CD8-positive, alpha-beta memory T cell (primary cell): ENCODE measurements at places on chromosomes 7 and 10. TPM values are rescaled to one million over a fixed set of nuclear protein-coding genes. Genes with fewer than 3 reads are reported as not detected.

ABCC2 gene
- 1.5 TPM for total RNA-seq

TUBB8 gene
- total RNA-seq: not detected

OR6V1 gene
- total RNA-seq: not detected

CYP2C19 gene
- total RNA-seq: not detected

RAPGEF5 gene
- total RNA-seq: 0.13 TPM

ALOX5 gene
- total RNA-seq: 0.93 TPM

SLC18A3 gene
- not detected for total RNA-seq

BTRC gene
- total RNA-seq: 21.3 TPM

INMT gene
- 0.18 TPM for total RNA-seq

CDC123 gene
- 161 TPM for total RNA-seq

IKZF1 gene
- total RNA-seq: 226 TPM

KCND2 gene
- not detected for total RNA-seq

PALD1 gene
- 0.29 TPM for total RNA-seq

- no peaks in the 10 kb centered on the region for H3K27me3 ChIP-seq
- no peak overlapping the region for H3K4me3 ChIP-seq
- H3K27ac ChIP-seq: no peak overlapping the region
- no peaks in the 10 kb centered on the region for H3K36me3 ChIP-seq
- H3K4me1 ChIP-seq: no peaks in the 10 kb centered on the region
Measured at GRCh38 chr10:76675561-76675950, 962.1 kb downstream of the KCNMA1 start.

DNA sequence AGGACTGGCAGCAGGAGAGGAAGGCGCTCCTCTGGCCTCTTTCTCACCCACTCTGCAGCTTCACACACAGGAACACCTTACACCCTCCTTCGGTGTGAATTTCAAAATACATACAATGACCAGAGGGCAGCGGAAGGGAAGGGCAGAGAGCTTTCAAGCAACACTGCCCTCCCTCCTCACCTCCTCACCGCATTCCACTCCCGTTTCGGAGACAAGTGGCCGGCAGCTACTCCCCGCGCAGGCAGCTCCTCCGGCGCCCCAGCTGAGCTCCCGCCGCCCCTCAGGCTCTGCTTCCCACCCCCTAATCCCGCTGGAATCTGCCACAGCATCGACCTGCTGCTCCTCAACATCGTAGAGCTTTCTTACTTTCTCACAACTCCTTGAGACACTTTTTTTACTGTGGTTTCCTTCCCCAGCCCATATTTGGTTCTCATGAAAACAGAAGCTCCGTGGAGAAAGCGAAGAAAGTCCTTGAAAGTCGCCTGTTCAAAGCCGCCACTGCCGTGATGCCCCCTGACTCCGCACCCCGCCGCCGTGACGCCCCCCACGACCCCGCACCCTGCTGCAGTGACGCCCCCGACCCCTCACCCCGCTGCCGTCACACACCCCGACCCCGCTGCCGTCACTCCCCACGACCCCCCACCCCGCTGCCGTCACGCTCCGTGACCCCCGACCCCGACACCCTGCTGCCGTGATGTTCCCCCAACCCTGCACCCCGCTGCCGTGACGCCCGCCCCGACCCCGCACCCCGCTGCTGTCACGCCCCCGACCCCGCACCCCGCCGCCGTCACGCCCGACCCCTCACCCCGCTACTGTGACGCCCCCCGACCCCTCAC lies 14.6 kb upstream of the GPER1 start:
- H3K4me3 ChIP-seq: no peak overlapping the region
- no peaks in the 10 kb centered on the region for H3K27me3 ChIP-seq
- no peak for DNase-seq
- no peaks in the 10 kb centered on the region for H3K4me1 ChIP-seq
- no peaks in the 10 kb centered on the region for H3K36me3 ChIP-seq

- H3K27me3 ChIP-seq: no peaks in the 10 kb centered on the region
- H3K4me3 ChIP-seq: no peak overlapping the region
- DNase-seq: no peak
Measured at GRCh38 chr7:37089972-37090371, 358.7 kb downstream of the ELMO1 start.

GRCh38 chr7:133252506-133252857 lies 396 bp upstream of the EXOC4 start:
- H3K27me3 ChIP-seq: no peaks in the 10 kb centered on the region
- H3K4me3 ChIP-seq: no peak overlapping the region
- DNase-seq: no peak
- peaks cover 11% of the 10 kb centered on the region for H3K4me1 ChIP-seq

DNA sequence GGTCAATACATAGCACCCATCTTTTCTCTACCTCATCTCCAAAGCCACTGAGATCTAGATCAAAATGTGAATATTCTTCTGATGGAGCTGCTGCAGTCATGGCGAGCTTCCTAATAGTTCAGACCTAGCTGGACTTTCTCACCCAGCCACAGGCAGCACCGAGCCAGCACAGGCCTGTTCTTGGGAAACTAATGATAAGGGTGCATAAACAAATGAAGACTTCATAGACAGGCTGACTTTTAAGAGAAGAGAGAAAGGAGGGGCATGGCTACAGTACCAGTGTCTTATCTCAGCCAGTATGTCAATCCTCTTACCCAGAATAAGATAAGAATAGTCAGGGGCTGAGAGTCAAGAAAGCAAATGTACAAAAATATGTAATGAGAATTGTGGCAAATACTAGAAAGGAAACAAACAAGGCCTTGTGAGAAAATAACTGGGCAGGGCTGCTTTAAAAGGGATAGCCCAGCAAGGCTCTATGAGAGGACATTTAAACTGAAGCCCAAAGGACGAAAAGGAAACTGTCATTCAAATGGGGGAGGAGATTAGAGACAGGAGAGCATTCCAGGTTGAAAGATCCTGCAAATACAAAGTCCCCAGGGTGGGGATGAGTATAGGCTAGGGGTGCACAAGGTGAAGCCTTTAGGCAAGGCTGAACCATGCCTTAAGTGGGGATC lies 21.8 kb upstream of the CDK14 start:
- DNase-seq: no peak
- H3K27me3 ChIP-seq: no peaks in the 10 kb centered on the region
- no peaks in the 10 kb centered on the region for H3K4me1 ChIP-seq
- no peak overlapping the region for H3K4me3 ChIP-seq

DNA sequence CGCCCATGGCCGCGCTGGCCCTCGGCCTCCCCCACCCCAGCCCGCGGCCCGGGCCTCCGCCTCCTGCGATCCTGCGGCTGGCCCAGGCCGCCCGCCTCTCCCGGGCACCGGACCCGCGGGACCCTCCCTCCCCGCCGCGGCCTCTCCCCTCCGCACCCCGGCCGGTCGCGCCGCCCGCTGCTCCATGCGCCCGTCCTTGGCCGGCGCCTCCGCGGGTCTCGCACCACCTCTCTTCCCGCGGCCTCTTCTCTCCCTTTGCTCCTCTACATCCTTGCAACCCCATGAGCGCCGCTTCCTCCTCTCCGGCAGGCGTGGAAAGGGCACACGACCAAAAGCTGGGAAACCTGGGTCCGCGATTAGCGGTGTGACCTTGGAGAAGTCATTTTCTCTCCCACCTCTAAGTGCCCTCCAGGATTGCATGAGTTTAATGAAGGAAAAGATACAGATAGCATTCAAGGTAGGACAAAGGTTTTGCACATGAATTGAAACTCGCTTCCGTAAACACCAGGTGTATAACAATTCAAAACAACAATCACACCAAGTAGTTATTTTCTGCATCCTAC lies 448 bp upstream of the SRPK2 start:
- peaks cover 14% of the 10 kb centered on the region for H3K4me1 ChIP-seq
- DNase-seq: peak; percentile 18
- no peaks in the 10 kb centered on the region for H3K27me3 ChIP-seq
- H3K36me3 ChIP-seq: no peaks in the 10 kb centered on the region

GRCh38 chr7:120412139-120413050 lies 139.4 kb downstream of the KCND2 start:
- DNase-seq: no peak
- H3K27me3 ChIP-seq: no peaks in the 10 kb centered on the region
- H3K27ac ChIP-seq: no peak overlapping the region
- no peak overlapping the region for H3K4me3 ChIP-seq
- no peaks in the 10 kb centered on the region for H3K36me3 ChIP-seq
- no peaks in the 10 kb centered on the region for H3K4me1 ChIP-seq

- no peaks in the 10 kb centered on the region for H3K27me3 ChIP-seq
- H3K27ac ChIP-seq: no peak overlapping the region
- no peaks in the 10 kb centered on the region for H3K36me3 ChIP-seq
- H3K4me3 ChIP-seq: no peak overlapping the region
- DNase-seq: no peak
Measured at GRCh38 chr10:26249681-26250080, 33.1 kb downstream of the GAD2 start.

- no peak overlapping the region for H3K27ac ChIP-seq
- no peak for DNase-seq
- H3K36me3 ChIP-seq: peaks cover 5% of the 10 kb centered on the region
- H3K4me3 ChIP-seq: no peak overlapping the region
Measured at GRCh38 chr7:128037081-128037480, 5.8 kb upstream of the LRRC4 start.

GRCh38 chr7:37074370-37074769 lies 350.1 kb upstream of the AOAH start:
- H3K27me3 ChIP-seq: no peaks in the 10 kb centered on the region
- H3K4me3 ChIP-seq: no peak overlapping the region
- no peak overlapping the region for H3K27ac ChIP-seq
- no peaks in the 10 kb centered on the region for H3K36me3 ChIP-seq
- H3K4me1 ChIP-seq: no peaks in the 10 kb centered on the region

GRCh38 chr7:129975309-129975708 lies 22.5 kb upstream of the UBE2H start:
- no peak overlapping the region for H3K27ac ChIP-seq
- no peak for DNase-seq
- H3K36me3 ChIP-seq: no peaks in the 10 kb centered on the region
- no peak overlapping the region for H3K4me3 ChIP-seq
- no peaks in the 10 kb centered on the region for H3K4me1 ChIP-seq

- no peak for DNase-seq
- H3K27ac ChIP-seq: no peak overlapping the region
- no peaks in the 10 kb centered on the region for H3K27me3 ChIP-seq
- no peak overlapping the region for H3K4me3 ChIP-seq
- no peaks in the 10 kb centered on the region for H3K36me3 ChIP-seq
Measured at GRCh38 chr10:50600831-50601477, 22.8 kb downstream of the SGMS1 start.

GRCh38 chr10:117499248-117500105 lies 43.1 kb upstream of the EMX2 start:
- DNase-seq: no peak
- H3K4me3 ChIP-seq: no peak overlapping the region
- H3K36me3 ChIP-seq: no peaks in the 10 kb centered on the region
- H3K27ac ChIP-seq: no peak overlapping the region
- H3K4me1 ChIP-seq: no peaks in the 10 kb centered on the region
- no peaks in the 10 kb centered on the region for H3K27me3 ChIP-seq

GRCh38 chr10:42645103-42645502 lies 6.7 kb upstream of the ZNF33B start:
- no peaks in the 10 kb centered on the region for H3K27me3 ChIP-seq
- H3K36me3 ChIP-seq: no peaks in the 10 kb centered on the region
- H3K4me3 ChIP-seq: no peak overlapping the region
- H3K4me1 ChIP-seq: no peaks in the 10 kb centered on the region

- no peak overlapping the region for H3K4me3 ChIP-seq
- DNase-seq: no peak
- H3K36me3 ChIP-seq: no peaks in the 10 kb centered on the region
- no peaks in the 10 kb centered on the region for H3K27me3 ChIP-seq
- no peaks in the 10 kb centered on the region for H3K4me1 ChIP-seq
Measured at GRCh38 chr7:105776068-105776790, 100.2 kb downstream of the ATXN7L1 start.

DNA sequence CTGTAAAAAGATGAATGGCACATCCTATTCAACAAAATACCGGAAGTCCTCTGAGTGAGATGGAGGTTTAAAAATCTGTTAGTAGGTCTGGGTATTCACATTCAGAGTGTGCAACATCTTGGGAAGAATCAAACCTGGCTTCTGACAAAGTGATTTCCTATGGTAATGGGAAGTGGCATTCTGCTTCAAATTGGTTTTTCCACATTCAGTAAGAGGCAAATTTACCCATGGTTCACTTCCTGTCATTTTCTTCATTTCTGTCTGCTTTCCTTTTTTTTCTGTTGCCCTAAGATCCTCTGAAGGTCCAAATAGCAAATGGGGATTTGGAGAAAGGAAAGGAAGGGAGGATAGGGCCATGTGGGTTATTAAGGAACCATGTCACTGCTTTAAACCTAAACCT lies 218.3 kb downstream of the DOCK4 start:
- DNase-seq: no peak
- no peaks in the 10 kb centered on the region for H3K4me1 ChIP-seq
- no peaks in the 10 kb centered on the region for H3K36me3 ChIP-seq

- no peaks in the 10 kb centered on the region for H3K36me3 ChIP-seq
- no peak for DNase-seq
- H3K4me3 ChIP-seq: no peak overlapping the region
- peaks cover 4% of the 10 kb centered on the region for H3K27me3 ChIP-seq
- no peak overlapping the region for H3K27ac ChIP-seq
Measured at GRCh38 chr10:597976-598375, 91.5 kb downstream of the DIP2C start.

DNA sequence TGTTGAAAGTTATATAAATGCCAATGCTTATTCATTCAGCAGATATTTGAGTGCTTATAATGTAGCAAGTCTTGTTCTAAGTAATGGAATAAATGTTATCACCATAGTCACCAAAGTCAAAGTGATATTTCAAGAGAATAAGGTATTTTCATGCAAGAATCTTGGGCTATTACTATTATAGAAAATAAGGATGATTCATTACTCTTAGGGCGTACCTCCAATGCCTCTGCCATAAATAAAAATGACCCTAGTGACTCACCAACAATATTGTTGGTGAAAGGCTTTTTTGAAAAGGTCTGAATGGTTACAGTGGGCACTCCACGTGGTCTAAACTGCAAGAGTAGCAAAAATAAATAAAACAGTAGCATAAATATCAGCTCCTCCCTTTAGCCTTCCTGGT lies 68.4 kb downstream of the RALA start:
- no peak overlapping the region for H3K27ac ChIP-seq
- H3K4me1 ChIP-seq: no peaks in the 10 kb centered on the region
- no peak for DNase-seq
- peaks cover 21% of the 10 kb centered on the region for H3K36me3 ChIP-seq
- H3K4me3 ChIP-seq: no peak overlapping the region

- no peak for DNase-seq
- H3K27me3 ChIP-seq: no peaks in the 10 kb centered on the region
- H3K4me1 ChIP-seq: no peaks in the 10 kb centered on the region
- no peak overlapping the region for H3K4me3 ChIP-seq
- no peaks in the 10 kb centered on the region for H3K36me3 ChIP-seq
Measured at GRCh38 chr7:114886241-114886640, 35.7 kb upstream of the MDFIC start.

DNA sequence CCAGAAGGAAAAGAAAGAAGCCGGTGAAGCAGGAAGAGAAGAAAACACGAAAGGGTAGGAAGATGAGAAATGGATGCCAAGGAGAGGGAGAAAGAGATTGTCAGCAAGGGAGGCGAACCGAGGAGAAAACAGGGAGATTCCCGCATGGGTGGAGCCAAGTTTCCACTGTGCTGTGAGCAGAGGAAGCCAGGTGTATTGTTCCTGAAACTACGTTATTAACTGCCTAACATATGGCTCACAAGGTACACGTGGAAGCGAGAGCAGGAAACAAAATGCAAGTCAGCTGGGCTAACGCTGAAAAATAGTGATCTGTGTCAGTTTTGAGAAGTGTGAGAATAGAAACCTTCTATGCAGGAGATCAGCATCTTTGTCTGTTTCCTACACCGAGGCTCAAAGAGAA lies 20.4 kb upstream of the HIPK2 start:
- H3K4me1 ChIP-seq: no peaks in the 10 kb centered on the region
- H3K36me3 ChIP-seq: no peaks in the 10 kb centered on the region
- no peaks in the 10 kb centered on the region for H3K27me3 ChIP-seq
- no peak overlapping the region for H3K4me3 ChIP-seq
- H3K27ac ChIP-seq: no peak overlapping the region
- DNase-seq: no peak

GRCh38 chr7:97025130-97025499 lies 484 bp upstream of the DLX5 start:
- no peak for DNase-seq
- no peak overlapping the region for H3K27ac ChIP-seq
- no peaks in the 10 kb centered on the region for H3K36me3 ChIP-seq
- no peak overlapping the region for H3K4me3 ChIP-seq
- peaks cover 22% of the 10 kb centered on the region for H3K4me1 ChIP-seq
